ENCODE measurements at places on chromosomes 16 and 17. TPM values are rescaled to one million over a fixed set of nuclear protein-coding genes. Genes with fewer than 3 reads are reported as not detected.

CISD3 gene
- total RNA-seq = 25.1 TPM

ETV4 gene
- total RNA-seq = not detected

KIF2B gene
- not detected for total RNA-seq

OR1A1 gene
- total RNA-seq = not detected

HIRIP3 gene
- total RNA-seq = 52.3 TPM

KAT7 gene
- total RNA-seq = 70.3 TPM

- DNase-seq = no peak
These were observed 8.2 kb upstream of the COL1A1 start for GRCh38 chr17:50209472-50210239.

DNA sequence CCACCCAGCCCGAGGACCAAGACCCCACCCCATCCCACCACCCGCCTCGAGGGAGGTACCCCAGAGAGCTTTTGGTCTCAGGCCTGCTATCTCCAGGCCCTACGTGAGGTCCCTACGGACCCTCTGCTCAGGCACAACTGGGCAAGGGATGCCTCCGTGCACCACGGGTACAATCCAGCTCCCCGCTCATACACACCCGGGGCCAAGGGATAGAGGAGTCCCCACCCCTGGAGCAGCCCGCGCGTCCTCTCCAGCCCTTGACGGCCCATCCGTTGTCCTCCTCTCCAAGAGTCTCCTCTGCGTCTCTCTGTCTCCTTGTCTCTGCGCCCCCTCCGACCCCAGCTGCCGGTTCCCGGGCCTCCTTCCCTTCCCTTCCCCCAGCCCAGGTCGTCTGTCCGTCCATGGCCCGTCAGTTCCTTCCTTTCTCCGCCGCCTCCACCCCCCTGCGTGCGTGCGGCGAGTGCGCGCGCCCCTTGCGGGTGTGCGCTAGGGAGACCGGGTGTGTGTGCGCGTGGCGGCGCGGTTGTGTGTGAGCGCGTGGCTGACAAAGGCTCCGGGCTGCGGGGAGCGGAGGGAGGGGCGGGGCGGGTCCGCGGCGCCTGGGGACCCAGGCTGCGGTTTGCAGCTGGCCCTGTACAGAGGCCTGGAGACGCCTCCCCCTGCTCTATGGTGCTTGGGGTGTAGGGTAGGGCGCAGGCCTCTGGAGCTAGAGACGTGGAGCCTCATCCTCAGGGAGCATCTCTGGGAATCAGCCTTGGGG, 930 bp downstream of the SPNS2 start:
- DNase-seq = no peak

GRCh38 chr17:29524692-29525091, 42.1 kb downstream of the ABHD15 start:
- DNase-seq = no peak

DNA sequence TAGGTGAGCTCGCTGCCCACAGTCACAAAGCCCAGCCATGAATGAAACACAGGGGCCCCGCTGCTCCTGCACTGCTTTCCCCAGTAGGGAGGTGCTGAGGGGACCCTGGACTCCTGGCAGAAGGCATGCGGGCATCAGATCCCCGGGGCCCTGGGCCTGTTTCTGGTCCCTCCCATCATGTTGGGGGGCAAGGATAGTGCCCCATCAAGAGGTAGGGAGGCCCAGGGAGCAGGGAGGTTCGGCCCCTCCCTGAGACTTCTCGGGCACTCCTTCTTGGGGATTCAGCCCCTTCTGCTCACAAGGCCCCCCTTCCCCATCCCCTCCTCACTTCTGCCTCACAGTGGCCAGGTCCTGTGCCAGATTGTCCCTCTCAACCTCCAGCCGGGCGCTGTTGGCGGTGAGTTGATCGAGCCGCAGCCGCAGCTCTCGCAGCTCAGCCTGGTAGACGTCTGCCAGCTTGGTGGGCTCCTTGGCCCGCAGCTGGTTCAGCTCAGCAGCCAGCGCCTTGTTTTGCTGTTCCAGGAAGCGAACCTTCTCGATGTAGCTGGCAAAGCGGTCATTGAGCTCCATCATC, 515 bp downstream of the GFAP start:
- DNase-seq = no peak

DNA sequence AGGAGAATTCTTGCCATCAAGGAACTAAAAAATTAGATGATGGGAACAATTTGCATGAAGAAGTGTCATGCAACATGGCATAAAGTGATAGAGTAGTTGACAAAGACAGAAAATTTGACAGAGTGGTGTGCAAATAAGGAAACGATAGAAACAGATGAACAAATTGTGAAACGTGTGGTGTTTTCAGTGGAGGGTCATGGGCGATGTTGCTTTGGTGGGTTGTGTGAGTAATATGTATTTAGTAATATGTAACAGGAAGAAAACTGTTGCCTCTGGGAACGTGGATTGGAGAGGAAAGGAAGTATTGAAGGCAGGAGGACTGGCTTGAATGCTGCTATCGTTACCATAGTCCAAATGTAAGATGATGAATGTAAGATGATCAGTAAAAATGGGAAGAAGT, 3.6 kb downstream of the COX10 start:
- no peak for DNase-seq

DNA sequence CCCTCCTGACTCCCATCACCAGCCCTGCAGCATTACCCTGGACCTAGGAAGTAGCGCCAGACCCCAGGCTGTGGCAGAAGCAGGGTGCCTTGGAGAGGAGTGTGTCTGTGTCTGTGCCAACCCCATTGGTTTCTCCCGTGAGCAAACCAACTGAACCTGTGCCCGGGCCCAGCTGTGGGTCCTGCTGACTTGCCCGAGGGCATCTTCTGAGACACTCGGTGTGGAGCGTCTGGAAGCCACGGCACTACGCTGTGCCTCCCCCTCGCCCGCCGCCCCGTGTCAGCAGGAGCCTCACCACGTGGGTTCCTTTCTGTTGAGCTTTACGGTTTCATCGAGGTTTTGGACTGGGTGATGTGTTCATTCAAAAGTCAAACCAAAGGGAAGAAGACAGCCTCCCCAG, 27.8 kb downstream of the ZNF750 start:
- DNase-seq = no peak

DNA sequence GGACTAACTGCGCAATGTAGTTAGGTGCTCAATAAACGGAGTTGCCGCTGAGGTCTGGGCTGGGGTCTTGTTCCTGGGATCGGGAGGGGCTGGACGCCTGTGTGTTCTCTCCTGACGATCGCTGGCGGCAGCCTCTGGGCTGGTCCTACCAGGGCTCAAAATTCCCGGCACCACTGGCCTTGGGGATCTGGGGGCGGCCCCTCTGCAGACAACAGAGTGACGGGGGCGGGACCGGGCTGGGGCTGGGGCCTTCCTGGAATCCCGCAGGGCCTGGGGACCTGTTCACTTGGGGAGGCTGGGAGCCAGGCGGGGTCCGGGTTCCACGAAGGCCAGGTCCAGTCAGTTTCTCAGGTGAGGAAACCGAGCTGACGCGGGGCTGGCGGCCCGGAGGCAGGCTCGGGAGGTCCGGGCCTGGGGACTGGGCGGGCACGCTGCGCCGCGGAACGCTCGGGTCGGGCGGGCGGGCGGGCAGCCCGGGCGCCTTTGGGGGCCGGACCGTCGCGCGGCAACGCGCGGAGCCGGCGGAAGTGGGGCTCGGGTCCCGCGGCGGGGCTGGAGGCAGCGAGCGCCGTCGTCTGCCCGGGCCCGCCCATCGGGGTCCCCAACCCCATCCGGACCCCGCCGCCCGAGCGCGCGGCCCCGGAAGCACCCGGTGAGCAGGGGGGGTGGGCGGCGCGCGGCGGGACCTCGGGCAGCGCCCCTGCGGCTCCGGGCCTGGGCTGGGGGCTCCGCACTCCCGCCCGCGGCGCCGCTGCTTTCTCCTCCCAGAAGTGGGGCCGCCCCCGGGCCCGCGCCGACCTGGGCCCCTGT, at the start of gene PIGQ:
TSS of gene PIGQ (plus strand) at position 524 of the 810 bp plus-strand sequence. CDS start 4,107 bp downstream, outside the sequence.
- DNase-seq = peak; percentile 79

GRCh38 chr17:19799796-19800195, 51.7 kb upstream of the ALDH3A1 start:
- no peak for DNase-seq

DNA sequence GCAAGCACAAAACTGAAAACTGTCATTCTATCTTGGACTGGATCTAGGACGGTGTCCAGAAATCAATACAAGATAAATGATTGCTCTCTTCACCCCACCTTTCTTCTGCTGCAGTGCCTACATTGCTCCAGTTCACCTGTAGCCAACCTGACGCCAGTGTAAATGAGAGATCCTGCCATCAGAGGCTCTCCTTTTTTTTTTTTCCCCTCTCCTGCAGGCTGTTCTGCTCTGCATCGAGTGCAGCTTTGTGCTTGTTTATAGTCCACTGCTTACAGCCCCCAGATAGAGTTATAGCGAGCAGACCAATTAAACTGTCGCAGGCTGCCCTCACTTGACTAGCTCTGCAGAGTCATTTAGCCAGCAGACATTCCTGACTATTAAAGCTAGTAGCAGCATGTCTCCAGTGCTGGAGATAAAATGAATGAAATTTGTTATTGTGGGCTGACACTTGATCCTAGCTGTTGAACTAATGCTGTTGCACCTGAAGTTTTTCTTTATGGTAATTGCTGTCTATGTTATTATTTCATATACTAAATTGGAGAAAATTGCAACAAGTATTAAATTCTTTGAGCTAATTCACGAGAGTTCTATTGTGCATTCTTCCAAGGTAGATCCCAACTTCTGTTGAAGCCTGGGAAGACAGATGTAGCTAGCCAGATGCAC, 257.1 kb downstream of the FTO start:
- DNase-seq = no peak

- DNase-seq = no peak
These were observed 3.8 kb upstream of the CBFB start for GRCh38 chr16:67025210-67025550.

DNA sequence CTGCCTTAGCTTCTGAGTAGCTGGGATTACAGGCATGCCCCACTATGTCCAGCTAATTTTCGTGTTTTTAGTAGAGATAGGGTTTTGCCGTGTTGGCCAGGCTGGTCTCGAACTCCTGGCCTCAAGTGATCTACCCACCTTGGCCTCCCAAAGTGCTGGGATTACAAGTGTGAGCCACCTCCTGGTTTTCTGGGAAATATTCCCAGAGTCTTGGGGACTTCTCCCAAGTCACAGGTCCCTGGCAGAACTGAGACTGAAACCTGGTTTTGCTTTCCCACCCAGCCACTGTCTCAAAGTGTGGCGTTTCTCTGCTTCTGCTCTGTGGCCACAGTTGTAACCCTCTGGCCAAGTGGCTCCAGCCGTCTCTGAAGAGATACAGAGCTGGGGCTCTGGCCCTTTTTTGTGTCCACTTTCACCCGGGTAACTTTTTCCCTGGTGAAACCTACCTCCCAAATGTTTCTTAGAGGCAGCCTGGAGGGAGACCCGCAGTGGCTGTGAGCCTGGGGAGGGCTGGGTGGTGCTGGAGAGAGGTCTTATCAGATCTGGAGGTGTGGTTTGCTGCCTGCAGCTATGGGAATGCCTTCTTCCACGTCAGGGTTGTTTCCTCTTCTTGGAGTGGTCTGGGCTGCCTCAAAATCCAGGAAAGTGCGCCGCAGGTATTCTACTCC, 5.1 kb downstream of the KSR1 start:
- DNase-seq = no peak

GRCh38 chr17:61029181-61029580, 351.5 kb downstream of the BCAS3 start:
- no peak for DNase-seq

All from OCI-LY7 (cell line).